ENCODE measurements at places on chromosomes 5 and 9.

DNA sequence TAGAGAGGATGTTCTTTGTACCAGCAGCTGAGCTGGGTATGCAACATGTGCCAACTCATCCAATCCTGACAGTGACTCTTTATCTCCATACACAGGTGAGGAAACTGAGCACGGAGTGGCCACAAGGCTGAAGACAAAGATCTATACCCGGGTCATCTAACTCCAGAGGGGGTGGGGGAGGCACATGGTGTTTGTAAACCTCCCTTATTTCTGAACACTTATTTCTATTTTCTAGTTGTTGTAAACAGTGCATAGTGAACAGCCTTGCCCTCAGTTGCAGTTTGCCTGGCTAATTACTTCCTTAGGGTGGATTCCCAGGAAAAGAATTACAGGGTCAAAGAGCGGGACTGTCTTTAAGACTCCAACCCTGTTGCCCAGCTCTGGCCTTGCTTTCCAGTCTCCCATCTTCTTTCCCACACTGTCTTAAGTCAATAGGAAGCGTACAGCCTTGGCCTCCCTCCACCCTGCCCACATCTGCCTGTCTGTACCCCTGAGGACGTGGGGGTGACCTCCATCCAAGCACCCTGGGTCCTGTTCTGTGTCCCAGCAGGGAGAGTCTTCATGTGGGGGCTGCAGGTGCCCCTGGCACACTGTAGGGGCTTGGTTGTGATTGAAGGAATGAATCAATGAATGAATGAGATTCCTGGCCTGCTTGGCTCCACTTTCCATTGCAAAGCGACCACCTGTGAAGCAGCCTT is 13.2 kb upstream of the FIBCD1 start:
- no peak for DNase-seq

DNA sequence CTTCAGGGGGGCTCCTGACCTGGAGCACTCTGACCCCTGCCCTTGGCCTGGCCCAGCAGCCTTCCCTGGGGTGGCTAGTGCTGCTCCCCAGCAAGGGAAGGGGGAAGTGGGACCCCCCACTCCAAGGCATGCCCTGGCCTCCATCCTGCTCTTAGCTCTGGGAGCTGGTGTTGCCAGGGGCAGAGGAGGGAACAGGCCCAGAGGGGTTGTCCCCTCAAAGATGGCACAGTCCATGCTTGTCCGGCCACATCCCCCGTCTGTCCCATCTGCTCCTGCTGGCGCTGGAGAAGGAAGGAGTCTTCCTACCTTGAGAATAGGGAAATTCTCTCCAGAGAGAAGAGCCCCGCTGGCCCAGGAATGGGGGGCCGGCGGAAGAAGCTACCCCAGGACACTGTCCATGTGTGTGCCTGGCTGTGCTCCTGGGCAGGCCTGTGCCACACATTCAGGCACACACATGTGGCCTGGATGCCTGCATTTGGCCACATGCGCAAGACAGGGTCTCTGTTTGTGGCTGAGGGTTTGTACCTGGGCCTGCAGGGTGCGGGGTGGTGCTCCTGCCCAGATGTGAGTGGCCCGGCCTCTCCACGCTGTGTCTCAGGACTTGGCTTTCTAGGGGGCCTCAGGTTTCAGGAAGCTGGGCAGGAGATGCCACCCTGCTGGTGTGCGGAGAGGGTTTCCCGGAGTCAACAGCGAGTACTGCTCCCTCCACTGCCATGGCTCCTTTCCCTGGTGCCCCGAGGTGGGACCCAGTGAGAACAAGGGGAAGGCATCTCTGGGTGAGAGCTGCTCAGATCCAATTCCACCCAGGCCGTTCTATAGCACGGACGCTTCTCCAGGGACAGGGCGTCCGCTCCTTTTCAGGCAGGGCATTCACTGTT is 247.1 kb downstream of the PBX3 start:
- DNase-seq = no peak

- no peak for DNase-seq
Observed at GRCh38 chr9:137076636-137077009, 694 bp upstream of the UAP1L1 start.

DNA sequence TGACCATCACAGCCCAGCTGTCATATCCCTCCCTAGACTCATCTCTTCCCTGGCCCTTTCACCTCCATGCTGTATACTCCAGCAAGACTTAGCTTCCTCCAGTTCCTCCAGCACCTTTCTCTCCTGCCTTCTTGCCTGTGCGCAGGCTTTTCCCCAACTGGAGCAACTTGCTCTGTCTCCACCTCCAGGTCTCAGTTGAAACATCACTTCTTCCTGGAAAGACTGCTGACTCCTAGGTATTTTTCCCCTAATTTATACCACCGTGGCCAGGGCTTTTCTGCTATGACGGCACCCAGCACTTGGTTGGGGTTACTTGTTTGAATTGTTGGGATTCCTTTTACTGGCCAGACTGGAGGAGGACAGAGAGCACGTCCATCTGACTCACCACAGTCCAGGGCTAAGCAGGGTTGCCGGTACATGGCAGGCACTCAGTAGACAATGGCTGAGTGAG is 67.5 kb downstream of the KCNIP1 start:
- no peak for DNase-seq

GRCh38 chr5:56829137-56829908 is 14.0 kb downstream of the MAP3K1 start:
- peak; percentile 28 for DNase-seq

GRCh38 chr5:95862671-95863382 is 40.3 kb upstream of the GLRX start:
- no peak for DNase-seq

GRCh38 chr5:132657676-132658380 is at the start of gene IL13:
Gene IL13, plus strand, starts transcription at chr5:132658173. Its CDS starts 14 bp downstream, at chr5:132658187.
- no peak for DNase-seq

DNA sequence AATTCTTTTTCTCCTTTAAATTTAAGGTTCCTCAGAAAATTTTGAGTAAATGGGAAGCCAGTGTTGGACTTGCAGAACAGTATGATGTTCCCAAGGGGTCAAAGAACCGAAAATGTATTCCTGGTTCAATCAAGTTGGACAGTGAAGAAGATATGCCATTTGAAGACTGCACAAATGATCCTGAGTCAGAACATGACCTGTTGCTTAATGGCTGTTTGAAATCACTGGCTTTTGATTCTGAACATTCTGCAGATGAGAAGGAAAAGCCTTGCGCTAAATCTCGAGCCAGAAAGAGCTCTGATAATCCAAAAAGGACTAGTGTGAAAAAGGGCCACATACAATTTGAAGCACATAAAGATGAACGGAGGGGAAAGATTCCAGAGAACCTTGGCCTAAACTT is 76.0 kb downstream of the NSD1 start:
- no peak for DNase-seq

GRCh38 chr5:79857714-79858409 is 133.2 kb downstream of the MTX3 start:
- DNase-seq = peak; percentile 82

DNA sequence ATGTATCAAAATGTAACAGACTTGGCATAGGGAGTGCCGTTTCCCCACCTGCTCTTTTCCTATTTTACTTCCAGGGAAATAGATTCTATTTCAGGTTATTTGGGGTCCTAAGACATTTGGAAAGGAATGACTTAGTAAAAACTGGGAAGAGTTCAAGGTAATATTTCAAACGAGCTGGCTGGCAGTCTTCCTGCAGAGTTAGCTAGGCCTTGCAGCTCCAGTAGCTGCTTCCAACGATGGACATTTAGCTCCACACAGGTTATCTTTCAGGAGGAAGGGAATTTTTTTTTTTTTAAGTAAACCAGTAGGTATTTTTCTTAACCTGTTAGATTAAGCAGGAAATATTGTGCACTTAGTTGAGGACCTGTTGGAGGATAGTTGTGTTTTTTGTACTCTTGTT is 45.2 kb downstream of the TLE4 start:
- no peak for DNase-seq

- no peak for DNase-seq
Observed at GRCh38 chr5:128143911-128144310, 60.3 kb downstream of the SLC12A2 start.

GRCh38 chr5:34062419-34062818 is 19.4 kb upstream of the C1QTNF3 start:
- DNase-seq = no peak

- no peak for DNase-seq
Observed at GRCh38 chr5:78809444-78809843, 160.9 kb upstream of the LHFPL2 start.

DNA sequence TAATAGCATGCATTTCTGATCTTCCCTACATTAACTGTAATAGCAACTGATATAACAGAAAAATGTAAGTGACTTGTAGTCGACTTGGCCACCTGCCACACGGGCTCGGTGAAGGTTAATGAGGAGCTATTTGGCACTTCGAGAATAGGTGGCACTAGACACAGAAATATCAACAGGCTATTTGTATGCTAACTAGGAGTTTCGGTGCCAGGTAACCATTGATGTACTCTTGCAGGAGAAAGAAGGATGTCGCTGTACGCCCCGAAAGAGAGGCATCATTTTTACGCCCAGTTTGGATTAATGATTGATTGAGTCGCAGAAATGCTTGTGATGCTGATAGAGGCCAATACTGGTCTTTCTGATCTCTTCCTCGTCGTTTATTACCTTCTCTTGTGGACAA is 516 bp upstream of the DMRT2 start:
- no peak for DNase-seq

DNA sequence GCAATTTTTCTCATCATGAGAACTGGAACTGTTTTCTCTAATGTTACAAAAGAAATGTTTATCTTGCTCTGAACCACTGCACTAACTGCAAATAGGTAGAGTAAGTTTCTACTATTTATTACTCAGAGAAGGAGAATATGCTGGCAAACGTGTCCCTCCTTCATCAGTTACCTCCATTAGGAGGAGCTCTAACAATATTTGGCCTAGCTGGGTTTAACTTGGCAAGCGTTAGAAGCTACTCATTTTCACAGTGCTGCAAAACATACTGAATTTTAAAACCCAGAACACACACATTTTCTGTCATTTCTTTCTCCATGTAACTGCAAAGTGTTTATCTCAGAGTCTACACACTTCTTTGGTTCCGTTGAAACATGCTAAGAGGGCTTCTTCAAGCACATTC is 101.0 kb upstream of the GABRG2 start:
- no peak for DNase-seq

DNA sequence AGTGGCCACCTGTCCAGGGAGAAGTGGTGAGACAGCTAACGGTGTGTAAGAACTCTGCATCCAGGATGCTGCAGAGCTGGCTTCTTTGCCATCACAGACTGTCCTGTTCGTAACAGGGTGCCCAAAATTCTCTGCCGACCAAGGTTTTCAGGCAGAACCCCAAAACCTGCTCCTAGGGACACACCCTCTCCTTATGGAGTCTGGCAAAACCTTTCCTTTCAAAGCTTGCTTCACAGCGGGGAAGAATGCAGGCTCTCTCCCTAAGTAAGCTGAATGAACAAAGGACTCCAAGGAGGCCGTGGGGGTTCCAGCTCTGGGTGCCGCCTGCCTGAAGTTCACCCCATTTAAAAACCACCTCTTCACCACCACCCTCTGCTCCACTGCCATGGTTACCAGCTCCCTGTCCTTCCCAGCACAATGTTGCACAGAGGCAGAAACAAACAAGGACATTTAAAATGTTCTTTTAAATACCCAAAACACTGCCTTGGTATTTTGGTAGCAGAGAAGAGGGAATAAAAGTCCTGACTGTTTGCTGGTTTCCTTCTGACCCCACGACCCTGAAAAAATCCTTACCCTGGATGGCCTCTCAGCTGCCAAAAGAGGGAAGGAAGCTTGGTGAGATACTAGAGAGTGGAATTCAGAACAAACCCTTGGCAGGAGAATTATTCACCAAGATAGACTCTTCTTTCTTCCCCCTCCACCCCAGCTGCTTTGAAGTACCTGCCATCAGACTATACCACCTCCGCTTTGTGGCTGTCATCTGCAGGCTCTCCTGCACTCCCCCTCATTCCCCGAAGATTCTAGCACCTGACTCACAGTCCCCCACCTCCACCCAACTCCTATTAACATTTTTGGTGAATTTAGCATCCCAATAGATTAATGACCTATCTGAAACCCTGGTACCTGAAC is 7.1 kb upstream of the KLF9 start:
- no peak for DNase-seq

DNA sequence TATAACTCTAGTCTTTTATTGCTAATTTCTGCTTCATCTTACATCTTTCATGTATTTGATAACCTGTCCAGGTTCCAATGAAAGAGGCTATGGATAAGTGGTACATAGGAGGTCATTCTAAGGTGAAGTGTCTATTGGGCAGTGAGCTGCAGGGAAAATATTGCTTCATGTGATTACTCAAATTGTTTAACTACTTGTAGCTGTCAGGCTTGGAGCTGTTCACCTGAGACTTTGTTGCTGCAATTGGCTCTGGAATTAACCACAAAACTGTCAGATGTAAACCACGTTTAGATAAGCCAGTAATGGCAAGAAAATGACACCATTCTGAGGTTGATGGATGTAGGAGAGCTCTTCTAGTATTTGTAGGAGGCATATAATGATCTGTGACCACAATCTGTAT is 26.0 kb downstream of the ADAMTSL1 start:
- DNase-seq = no peak

DNA sequence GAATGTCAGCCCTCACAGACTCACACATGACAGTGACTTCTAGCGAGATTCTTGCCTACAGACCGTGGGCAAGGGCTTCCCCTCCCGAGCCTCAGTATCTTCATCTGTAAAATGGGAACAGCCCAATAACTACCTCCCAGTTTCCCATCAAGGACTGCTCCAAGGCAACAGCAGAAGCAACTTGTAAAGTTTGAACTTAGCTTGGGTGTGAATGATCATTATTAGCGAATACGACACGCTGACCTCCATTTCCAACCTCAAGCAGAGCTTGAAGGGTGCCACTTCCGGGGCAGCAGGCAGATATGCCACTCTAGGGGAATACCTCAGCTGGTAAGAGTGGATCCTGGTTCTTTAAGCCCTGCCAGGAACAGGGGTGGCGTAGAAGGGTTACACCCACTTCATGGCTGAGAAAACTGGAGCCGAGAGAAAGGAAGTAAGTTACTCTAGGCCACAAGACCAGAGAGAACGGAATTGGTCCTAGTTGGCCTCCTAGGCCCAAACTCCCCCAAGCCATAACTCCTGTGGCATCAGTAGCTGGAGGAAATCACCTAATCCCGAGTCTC is 2.0 kb downstream of the RNF44 start:
- DNase-seq = no peak

DNA sequence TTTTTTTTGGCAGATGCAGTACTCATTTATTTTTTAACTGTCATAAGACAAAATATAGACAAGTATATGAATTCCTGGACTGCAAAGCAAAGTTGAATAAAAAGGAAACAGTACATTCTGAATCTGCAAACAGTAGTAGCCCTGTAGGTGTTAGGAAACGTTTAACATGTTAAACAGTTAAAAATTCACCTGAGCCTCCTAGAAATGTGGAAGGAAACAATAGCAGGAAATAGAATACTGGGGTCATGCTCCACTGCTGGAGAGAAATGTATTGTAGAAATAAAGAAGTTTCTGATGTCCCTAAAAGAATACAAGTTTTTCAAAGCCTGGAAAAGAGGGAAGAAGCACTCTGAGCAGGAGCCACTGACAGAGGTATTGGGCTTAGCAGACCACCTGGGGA is 866.0 kb downstream of the PTPRD start:
- DNase-seq = no peak

DNA sequence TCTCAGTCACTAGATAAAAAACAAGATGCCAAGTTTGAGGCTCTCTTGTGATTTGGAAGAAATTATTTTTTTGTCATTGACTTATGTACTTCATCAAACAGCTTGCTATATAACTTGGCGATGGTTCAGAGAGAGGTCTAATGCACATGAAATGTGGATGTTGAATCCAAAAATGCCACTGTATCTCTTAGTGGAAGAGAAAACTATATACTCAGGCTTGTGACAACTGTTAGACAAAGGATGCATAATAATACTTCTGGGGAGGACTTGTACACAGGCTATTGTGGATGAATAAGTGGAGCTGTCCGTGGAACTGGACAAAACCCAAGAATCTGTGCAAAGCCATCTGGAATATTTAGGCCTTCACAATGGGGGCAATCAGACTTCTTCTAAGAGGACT is 162.9 kb upstream of the NMUR2 start:
- DNase-seq = no peak

GRCh38 chr5:181217111-181217802 is 5.8 kb upstream of the TRIM41 start:
- no peak for DNase-seq

Measured in activated naive CD4-positive, alpha-beta T cell (primary cell).